Stimulated activated CD4-positive, alpha-beta T cell treated with anti-CD3 and anti-CD28 coated beads, TNF-alpha, amount 100 ng/mL, for 48 hours (primary cell): ENCODE measurements at places on chromosomes 2 and 18.

GRCh38 chr2:159009940-159010339, 41.5 kb downstream of the TANC1 start:
- DNase-seq, result no peak

DNA sequence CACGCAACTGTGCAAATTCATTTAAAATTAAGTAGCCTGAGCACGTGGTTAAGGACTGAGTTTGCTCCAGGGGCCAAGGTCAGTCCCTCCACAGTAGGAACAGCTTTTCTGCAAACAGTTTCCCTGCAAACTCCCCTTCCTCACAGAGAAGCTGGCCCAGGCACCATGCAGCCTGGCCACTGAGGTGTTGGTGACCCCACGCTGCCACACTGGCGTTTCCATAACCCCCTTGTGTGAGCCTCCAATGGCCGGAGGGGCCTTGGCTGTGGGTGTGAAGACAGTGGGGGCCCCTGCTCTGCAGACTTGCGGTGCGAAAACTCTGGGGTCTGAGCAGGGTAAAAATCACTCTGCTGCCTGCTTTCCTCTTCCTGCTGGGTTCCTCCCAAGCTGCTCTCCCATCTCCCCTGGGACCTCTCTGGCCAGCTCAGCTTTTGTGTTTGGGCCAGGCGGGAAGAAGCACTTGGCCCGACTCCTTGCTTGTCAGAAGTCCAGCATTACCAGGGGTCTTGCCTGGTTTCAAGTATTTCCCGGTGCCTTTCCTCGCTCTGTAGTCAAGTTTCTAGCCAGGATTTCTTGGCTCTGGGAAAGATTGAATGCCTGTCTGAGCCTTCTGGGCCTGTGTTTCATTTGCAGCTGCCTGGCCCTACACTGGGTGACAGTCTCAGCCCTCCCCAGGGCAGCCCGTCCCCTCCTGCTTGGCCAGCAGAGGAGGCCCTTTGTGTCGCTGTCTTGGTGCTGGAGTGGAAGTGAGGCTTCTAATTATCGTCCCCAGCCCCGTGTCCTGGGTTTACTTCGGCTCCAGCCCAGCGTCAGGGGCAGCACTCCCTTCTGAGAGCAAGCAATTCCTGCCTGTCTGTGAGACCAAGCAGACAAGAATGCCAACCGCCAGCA, 131.4 kb upstream of the SLC1A4 start:
- no peak for DNase-seq

- DNase-seq, result no peak
These were observed 26.5 kb upstream of the GREB1L start for GRCh38 chr18:21215490-21215889.

GRCh38 chr2:114880046-114880445, 437.6 kb downstream of the DPP10 start:
- no peak for DNase-seq

DNA sequence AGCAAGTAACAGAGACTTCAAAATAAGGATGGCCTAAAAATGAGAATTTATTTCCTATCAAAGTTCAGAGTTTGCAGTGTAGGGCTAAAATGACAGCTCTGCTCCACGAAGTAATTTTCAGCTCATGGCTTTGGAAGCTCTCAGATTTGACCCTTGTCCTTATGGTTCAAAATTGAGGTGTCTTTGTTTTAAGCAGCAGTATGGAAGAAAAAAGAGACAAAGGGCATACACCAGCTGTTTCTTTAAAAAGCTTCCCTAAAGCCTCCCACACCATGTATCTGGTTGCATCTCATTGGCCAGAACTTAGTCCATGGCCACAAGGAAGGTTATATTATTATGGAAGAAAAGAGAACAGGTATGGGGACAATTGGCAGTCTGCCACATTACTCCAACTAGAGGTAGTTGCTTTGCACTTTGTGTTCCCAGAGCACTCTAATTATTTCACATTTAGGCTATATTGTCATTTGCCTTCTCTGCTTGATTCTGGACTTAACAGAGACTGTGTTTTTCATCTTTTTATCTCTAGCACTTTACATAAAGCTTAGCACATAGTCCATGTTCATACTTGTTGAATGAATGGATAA, 180.4 kb downstream of the MCFD2 start:
- DNase-seq, result no peak

- DNase-seq, result no peak
These were observed 293.1 kb downstream of the CDCA7 start for GRCh38 chr2:173647681-173648311.

DNA sequence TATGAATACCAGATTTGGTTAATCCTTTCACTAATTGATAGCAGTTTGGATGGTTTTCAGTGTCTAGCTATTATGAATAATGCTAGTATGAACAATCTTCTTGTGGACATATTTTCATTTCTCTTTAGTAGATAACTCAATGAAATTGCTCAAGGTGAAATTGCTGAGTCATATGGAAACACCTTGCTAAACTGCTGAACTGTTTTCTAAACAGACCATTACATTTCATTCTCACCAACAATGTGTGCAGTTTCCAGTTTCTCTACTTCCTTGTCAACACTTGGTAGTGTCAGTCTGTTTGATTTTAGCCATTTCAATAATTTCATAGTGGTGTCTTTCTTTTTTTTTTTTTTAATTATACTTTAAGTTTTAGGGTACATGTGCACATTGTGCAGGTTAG, 250.0 kb downstream of the HRH4 start:
- DNase-seq, result no peak

- no peak for DNase-seq
These were observed 96.3 kb downstream of the FAM210A start for GRCh38 chr18:13629841-13630715.

DNA sequence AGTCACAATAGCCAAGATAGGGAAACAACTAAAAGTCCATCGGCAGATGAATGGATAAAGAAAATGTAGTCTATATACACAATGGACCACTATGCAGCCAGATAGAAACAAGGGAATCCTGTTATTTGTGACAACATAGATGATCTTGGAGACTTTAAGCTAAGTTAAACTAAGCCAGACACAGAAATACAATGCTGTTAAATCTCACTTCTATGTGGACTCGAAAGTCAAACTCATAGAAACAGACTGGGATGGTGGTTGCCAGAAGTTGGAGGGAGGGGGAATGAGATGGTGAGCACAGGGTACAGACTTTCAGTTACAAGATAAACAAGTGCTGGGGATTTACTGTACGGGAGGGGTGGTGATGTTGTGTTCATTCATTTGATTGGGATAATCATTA, 5.4 kb upstream of the CNDP1 start:
- DNase-seq, result no peak

DNA sequence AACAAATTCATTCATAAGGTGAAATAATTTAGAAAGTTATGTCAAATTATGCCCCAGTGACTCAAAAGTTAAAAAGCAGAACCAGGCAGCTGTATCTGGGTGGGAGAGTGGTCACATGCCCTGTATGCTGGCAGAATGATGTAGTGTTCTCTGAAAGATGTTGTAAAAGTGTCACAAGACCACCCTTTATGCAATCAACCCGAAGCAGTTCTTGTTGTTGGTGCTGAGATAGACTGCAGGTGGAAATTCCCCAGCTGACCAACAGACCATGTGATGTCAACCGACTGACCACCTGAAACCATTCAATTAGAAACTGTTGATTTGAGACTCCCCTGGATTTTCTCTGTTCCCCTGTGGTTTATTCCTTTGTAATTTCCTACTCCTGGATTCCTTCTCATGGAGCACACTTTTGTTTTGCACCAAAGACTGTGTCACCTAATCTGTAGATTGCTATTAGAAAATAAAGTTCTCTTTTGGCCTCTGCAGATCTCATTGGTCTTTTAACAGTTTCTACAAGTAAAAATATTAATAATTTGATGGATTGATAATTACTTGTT, 1341.3 kb upstream of the LRRTM1 start:
- DNase-seq, result no peak

DNA sequence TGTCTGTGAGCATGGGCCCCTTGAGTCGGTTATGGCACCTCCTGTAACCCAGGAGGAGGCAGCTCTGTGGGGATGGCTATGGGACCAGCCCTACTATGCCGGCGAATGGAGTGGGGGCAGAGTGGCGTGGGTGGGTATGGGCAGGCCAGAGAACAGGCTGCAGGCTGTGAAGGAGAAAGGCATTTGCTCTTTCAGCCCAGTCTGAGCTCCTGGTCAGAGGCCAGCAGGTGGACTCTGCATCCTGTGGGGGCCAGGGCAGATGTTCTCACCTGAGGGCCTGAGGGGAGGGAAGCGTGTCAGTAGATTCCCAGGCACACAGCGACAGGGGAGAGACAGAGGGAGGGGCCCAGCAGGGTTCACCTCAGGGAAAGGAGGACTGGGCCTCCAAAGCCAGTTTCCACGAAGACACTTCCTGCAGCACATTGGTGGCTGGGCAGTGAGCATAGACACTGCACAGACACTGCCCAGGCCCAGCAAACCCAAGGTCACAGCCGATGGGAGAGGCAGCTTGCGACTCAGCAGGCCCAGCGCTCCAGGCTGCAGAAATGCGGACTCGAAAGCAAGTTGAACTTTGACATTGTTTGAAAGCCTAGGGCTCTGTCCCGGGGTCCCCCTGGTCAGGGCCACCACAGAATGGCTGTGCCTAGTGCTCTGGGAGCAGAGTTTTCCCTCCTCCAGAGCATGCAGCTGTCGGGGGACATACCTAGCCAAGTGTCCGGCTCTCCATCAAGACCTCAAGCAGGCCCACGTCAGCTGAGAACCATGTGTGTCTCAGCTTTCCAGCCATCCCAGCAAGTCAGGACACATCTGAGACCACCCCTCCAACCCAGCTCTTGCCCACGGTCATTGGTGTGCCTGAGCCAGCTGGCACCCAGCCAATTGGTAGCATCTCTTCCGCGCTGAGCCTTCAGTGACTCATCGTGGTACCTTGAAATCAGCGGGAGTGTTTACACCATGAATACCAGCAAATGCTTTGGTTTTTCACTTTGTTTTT, 53.8 kb downstream of the TGOLN2 start:
- no peak for DNase-seq

DNA sequence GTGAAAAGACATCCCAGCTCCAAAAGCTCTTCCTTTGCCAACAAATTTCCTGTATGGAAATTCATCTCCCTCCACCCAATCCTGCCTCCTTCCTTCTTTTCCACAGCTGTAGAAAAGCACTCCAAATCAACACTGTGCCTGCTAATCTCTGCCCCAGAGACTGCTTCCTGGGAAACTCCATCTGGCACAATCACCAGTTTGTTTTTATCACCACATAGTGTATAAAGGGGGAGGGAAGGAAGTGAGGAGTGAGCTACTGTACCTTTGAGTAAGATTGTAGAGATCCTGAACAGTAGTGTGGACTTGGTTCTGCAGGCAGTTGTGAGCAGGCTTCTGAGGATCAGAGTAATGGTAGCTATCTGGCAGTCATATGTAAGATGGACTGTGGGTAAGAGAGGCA, 14.7 kb upstream of the FAM237A start:
- no peak for DNase-seq

DNA sequence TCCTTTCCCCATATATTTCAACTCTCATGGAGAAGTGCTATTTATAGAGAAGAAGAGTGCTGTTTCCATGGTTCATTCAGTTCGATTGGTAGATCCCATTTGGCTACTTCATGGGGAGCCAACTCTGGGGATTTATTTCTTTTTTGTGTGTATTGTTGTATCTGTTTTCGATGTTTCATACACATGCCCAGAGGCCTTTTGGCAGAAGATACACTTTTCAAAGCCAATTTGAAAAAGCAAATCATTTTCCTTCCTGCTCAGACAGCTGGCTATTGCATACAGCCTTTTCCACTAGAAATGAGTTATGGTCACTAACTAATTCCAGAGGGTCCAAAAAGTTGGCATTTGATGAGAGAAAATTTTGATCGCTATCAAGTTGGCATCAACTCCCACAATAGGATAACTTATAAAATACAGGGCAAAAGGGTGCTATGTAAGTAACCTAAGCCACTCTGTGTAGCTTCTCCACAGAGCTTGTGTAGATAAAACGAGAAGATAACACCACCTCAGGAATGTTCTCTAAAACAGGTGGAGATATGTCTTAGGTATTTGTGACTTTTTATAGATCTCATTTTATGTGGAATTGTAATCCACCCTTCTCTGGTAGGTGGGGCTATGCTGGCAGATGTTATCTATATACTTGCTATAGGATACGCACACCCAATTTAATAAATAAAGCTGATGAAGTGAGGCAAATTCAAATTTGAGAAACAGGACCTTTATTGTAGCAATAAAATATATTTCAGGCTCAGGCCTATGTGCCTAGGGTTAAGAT, 798.5 kb downstream of the SATB2 start:
- no peak for DNase-seq

DNA sequence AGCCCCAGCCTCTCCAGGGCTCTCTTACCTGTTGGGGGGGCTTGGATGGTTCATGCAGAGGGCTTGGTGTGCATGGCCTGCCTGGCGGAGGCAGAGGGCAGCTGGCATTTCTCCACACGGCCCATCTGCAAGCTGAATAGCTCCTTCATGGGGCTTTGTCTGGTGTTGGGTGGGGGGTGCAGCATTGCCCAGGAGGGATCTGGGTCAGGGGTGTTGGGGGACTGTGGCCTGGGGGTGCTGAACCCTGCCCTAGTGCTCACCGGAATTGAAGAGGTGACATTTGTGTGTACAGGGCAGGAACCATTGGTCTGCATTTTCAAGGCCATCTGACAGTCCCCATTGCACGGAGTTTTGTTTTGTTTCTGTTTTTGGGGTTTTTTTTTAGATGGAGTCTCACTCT, 58.8 kb upstream of the HAAO start:
- DNase-seq, result no peak

- no peak for DNase-seq
These were observed 53.0 kb downstream of the POLR1A start for GRCh38 chr2:86052676-86053075.

GRCh38 chr2:10750610-10751009, 29.2 kb downstream of the ATP6V1C2 start:
- DNase-seq, result no peak

DNA sequence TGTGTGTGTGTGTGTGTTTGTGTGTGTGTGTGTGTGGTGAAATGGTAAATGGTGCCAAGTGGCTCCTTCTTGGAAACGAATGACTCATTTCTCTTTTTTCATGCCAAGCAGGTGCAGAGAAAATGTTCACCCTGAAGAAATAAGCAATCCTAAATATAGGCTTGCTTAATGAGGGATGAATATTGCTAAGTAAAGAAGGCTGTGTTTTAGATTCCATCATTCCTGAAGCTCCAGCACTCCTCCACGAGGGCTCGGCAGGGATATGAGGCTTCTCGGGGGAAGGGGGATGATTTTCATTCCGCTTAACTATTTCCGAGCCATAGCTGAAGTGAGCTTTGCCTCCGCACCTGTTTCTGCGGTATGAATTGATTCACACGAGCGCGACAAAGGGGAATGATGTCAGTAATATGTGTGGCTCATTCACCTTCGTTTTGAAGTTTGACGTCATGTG, 72.9 kb downstream of the TSN start:
- no peak for DNase-seq
